ENCODE measurements at places on chromosomes 6 and 20.

DNA sequence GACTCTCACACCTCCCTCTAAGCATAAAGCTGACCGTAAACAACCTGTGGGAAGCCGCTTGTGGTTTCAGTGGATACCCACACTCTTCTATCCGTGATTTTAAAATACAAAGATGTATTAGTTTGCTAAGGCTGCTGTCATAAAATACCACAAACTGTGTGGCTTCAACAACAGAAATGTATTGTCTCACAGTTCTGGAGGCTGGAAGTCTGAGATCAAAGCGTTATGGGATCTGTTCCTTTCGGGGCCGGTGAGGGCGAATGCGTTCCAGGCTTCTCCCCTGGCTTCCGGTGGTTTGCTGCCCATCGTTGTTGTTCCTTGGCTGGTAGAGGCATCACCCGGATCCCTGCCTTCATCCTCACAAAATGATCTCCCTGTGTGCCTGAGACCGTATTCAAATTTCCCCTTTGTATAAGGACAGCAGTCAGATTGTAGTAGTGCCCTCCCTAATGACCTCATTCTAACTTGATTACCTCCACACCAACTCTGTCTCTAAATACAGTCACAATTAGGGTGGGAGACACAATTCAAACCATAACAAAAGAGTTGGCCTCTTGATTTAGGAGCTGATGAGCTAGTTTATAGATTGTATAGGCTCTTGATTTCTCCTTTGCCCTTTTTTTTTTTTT is 210.6 kb upstream of the SOX4 start:
- no peak for DNase-seq

DNA sequence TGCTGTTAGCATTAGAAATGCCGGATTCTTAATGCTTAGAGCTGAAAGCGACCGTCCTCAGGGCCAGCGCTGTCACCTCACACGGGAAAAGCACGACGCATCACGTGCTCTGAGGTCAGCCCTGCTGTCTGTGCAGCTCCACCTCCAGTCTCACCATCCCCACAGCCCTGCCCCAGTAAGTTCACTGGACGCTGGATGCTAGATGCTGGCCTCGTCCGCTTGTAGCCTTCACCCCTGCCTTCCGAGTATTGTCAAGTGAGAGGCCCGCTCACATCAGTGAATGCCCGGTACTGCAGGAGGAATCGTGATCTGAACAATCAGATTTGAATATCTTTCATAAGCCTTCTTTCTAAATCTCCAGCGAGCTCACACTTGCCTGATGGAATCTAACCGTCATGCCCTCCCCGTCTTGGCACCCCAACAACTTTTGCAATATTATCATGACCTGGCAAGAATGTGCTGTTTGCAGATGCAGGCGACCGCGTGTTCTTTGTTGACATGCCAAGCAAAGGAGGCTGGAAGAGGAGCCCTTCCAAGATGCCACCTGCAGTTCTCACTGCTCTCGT is 64.9 kb downstream of the DLL1 start:
- DNase-seq: no peak

DNA sequence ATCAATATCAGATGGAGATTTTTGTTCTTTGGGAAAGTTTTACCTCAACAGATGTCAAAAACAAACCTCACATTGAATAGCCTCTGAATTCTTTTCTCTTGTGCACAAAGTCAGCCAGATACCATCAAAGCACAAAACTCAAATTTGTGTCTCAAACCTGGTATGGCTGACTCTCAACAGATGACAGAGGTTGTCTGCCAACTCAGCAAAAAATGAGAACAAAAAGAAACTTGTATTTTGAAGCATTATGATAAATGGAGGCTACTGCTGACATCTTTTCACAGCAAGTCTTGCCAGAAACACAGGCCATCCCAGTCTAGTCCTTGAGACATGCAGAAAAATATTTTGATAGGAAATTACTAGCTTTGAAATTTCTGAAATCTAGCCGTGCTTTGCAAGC is 79.8 kb downstream of the KIF16B start:
- no peak for DNase-seq

DNA sequence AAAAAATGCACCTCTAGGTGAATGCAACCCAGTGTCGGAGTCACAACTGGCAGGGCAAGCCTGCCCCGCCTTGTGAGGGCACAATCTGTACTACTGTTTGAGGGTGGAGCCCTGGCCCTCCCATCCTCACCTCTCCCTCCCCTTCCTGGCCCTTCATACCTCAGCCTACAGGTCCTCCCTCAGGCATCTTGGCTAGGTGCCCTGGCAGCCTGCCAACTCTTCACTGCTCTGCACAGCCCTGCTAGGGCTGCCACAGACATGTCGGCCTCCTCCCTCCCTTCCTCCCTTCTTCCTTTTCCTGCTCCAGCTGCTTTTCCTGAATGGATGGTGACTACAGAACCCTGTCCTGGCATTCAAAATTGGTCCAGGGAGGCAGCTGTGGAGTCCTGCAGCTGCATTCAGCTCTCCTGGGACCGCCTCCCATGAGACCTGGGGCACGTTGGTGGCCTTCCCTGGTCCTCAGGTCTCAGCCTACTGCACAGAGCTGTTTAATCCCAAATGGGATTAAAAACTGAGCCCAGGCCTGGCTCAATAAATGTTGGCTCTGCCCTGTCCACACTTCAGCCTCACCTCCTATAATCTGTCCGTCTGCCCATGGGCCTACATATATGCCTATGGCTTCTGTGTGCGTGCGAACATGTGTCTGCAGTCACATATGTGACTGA is 52.7 kb downstream of the CDH22 start:
- DNase-seq: no peak

DNA sequence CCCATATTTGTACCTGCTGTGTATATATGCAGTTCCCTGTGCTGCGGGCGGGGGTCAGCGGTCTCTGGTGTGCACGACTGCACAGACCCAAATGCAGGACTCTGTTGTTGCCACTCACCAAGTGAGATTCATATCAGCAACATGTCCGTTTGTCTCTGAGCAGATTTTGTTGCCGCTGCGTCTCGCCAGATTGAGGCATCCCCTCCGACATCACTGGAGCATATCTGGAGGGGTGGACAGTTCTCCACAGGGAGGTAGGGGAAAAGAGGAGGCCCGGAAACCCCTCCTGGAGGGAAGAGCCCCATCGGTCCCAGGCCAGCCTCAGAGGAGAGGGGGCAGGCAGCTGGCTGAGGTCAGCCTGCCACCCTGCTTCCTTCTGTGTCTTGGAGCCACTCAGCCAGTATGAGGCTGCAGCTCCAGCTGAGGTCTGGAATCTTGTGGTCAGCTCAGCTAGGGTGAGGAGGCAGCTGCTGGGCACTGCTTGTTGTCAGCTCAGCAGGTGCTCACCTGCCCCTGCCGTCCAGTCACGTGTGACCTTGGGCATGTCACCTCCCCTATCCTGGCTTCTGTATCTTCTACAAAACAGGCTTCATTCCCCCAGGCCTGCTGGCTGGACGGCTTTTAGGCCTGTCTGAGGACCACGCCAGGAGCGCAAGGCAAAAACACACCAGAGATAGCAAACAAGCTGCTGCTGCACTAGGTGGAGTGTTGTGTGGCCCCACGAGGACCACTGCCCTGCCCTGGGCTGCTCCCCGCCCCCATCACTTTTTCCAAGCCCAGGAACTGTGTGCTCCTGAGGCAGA is 47.1 kb downstream of the HNF4A start:
- peak; percentile 45 for DNase-seq

DNA sequence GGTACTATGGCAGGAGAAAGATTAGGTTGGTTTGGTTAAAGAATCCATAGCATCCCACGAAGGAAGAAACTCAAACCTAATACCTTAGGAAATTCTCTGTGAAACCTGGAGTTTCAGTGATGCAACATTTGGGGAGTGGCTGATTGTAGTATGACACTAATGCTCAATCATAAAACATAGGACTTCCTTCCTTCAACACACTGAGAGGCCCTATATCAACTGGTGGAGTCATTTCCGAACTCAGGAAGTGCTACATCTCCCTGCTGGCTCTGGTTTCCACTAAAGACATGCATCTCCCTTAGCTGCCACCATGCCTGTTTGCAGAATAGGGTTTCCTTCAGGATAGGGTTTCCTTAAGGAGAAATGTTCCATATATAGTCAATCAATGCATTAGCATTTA is 5.2 kb upstream of the MANEA start:
- DNase-seq: no peak

GRCh38 chr20:49711667-49711987 is 2.1 kb downstream of the B4GALT5 start:
- no peak for DNase-seq

- DNase-seq: no peak
These were observed 4.3 kb upstream of the SLC17A2 start for GRCh38 chr6:25934735-25935313.

GRCh38 chr6:14964556-14965270 is 281.2 kb upstream of the JARID2 start:
- no peak for DNase-seq

GRCh38 chr6:34650823-34651222 is 45.7 kb downstream of the ILRUN start:
- DNase-seq: no peak

GRCh38 chr6:155412335-155412734 is 43.3 kb downstream of the NOX3 start:
- peak; percentile 14 for DNase-seq

DNA sequence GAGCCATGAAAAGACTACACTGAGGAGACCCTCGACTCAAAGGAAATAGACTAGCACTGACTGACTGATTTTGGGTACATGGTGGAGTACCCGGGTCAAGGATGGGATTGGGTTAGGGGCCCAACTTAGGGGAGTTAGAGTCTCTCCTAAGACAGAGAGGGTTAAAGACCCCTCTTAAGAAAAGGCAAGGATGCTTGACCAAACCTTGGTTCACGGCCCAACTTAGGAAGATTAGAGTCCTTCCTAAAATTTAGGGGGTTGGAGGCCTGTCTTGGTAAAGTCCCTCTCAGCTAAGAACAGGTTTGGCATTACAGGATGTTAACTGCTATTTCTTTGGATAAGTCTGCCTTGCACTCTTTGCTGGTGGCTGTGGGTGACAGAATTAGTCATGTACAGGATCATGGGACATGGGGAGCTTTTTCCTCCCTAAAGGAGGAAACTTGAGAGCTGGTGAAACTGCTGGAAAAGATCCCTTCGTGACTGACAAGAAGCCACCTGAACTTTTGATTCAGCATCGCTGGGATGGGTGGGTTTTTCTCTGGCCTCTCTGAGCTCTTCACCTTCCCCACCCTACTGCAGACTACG is 12.3 kb upstream of the SLC22A16 start:
- DNase-seq: no peak

GRCh38 chr6:20921578-20921977 is 387.3 kb downstream of the CDKAL1 start:
- no peak for DNase-seq

GRCh38 chr6:22569281-22570184 is at the start of gene HDGFL1:
Gene HDGFL1 (plus strand): TSS chr6:22569566. CDS start chr6:22569576, 10 bp downstream.
- no peak for DNase-seq

- DNase-seq: no peak
These were observed 36.4 kb upstream of the HLA-C start for GRCh38 chr6:31308050-31308844.

DNA sequence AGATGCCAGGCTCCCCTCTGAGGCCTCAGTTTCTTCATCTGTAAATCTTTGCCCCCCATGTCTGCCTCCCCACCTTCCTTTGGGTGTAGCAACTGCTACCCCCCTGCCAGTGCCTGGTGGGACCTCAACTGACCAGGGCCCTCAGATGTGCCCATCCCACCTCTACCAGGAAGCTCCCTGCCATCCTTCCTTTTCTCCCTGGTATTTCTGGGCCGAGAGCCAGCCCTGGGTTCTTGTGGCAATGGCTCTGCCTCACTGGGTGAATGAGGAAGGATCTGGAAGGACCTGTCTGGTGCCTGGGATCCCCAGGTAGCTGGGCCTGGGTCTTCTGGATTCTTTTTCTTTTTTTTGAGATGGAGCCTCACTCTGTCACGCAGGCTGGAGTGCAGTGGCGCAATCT is 141.1 kb upstream of the RNF24 start:
- no peak for DNase-seq

Measured in LHCN-M2 (cell line).